ENCODE measurements at places on chromosomes 5 and 9.

- H3K4me1 ChIP-seq, result no peaks in the 10 kb centered on the region
- H3K4me3 ChIP-seq, result no peak overlapping the region
- no peak for DNase-seq
- H3K27ac ChIP-seq, result no peak overlapping the region
Observed at GRCh38 chr9:100911273-100911672, 117.3 kb upstream of the PLPPR1 start.

GRCh38 chr5:72464071-72464470, 43.1 kb downstream of the ZNF366 start:
- peak; percentile 59 for DNase-seq
- H3K27ac ChIP-seq, result peak overlapping the region; percentile 80
- H3K27me3 ChIP-seq, result no peaks in the 10 kb centered on the region
- peaks cover 38% of the 10 kb centered on the region for H3K4me1 ChIP-seq
- peak overlapping the region; percentile 44 for H3K4me3 ChIP-seq

- H3K27ac ChIP-seq, result no peak overlapping the region
- DNase-seq, result no peak
- no peaks in the 10 kb centered on the region for H3K36me3 ChIP-seq
Observed at GRCh38 chr5:54981928-54982327, 3.5 kb downstream of the ESM1 start.

- no peaks in the 10 kb centered on the region for H3K36me3 ChIP-seq
- no peak for DNase-seq
- no peaks in the 10 kb centered on the region for H3K4me1 ChIP-seq
Observed at GRCh38 chr5:156835905-156836304, 14.2 kb upstream of the PPP1R2B start.

DNA sequence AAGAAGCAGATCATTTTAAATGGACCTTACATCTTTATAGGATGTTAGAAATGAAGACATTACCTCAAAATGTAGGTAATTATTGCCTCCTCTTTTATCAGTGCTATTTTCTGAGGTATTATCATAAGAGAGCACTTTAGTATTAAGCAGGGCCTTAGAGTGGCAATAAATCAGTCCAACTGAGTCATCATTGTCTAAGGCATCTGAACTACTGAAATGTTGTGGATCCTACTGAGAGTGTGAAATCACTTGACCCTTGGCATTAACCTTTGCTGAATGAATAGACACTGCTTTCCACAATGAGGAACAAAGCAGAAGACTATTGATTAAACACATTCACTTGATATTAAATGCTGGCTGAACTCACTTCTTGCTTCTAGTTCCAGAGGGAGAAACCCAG, 224.6 kb upstream of the ARRDC3 start:
- no peaks in the 10 kb centered on the region for H3K4me1 ChIP-seq
- no peak overlapping the region for H3K27ac ChIP-seq
- no peaks in the 10 kb centered on the region for H3K27me3 ChIP-seq
- DNase-seq, result no peak
- H3K36me3 ChIP-seq, result no peaks in the 10 kb centered on the region

- H3K36me3 ChIP-seq, result no peaks in the 10 kb centered on the region
- no peak overlapping the region for H3K27ac ChIP-seq
- no peak for DNase-seq
- H3K27me3 ChIP-seq, result peaks cover 34% of the 10 kb centered on the region
- H3K4me1 ChIP-seq, result peaks cover 20% of the 10 kb centered on the region
Observed at GRCh38 chr5:84385705-84386104, 1.0 kb upstream of the EDIL3 start.

- no peaks in the 10 kb centered on the region for H3K4me1 ChIP-seq
- H3K27me3 ChIP-seq, result no peaks in the 10 kb centered on the region
- no peak overlapping the region for H3K27ac ChIP-seq
- H3K36me3 ChIP-seq, result peaks cover 4% of the 10 kb centered on the region
Observed at GRCh38 chr9:85995599-85995998, 54.7 kb downstream of the NAA35 start.

DNA sequence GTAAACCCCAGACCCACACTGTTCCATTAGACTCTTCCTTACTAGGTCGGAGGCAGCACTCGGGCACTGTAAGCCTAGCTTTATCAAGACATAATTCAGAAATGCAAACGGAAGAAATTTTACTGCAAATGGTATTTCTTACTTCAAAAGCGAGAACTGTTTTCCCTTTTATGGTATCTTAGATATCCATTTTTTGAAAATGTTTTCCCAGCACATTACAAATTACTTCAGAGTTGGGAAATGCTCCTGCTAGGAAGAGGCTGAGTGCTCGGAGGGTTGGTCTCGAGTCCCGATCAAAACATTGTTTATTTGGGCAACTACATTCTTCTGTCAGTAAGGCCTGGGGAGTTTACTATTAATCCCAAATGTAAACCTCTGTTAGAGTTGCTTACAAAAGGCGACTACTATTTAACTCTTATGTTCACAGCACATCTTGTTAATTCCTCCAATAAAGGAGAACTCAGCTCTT, 332.9 kb downstream of the CWC27 start:
- H3K36me3 ChIP-seq, result no peaks in the 10 kb centered on the region
- no peaks in the 10 kb centered on the region for H3K27me3 ChIP-seq
- no peak overlapping the region for H3K27ac ChIP-seq
- H3K4me3 ChIP-seq, result no peak overlapping the region
- peaks cover 30% of the 10 kb centered on the region for H3K4me1 ChIP-seq

DNA sequence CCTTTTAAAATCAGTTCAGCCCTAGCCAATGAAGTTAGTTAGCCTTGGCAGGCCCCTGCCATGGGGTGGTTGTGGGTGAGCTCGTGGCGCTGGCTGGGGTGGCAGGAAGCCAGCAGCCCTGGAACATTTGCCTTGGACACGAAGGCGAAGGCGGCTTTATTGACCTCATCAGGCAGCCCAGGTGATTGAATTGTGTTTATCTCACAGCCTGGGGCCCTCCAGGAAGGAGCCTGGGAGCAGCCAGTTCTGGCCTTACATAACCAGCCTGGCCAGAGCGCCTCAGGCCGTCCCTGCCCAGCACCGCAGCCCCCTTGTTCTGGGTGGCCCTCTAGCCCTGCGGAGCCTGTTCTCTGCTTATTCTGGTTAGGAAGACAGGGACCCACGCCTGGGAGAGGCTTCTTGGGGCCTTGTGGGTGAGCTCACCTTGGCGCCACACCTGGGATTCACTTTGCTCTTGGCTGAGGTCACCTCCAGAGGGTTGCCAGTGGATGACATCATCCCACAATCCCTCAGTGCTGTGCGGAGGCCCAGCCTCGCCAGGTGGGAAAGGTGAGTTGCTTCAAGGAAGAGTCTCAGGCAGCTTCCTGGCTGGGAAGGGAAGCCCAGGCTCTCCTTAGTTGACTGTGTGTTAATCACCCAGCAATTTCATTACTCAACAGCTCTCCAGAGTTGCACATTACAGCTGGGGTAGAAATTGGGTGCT, 54.4 kb upstream of the RPL26L1 start:
- H3K27ac ChIP-seq, result peak overlapping the region; percentile 100
- H3K4me3 ChIP-seq, result no peak overlapping the region
- H3K36me3 ChIP-seq, result peaks cover 14% of the 10 kb centered on the region
- peaks cover 57% of the 10 kb centered on the region for H3K4me1 ChIP-seq
- peak; percentile 100 for DNase-seq

DNA sequence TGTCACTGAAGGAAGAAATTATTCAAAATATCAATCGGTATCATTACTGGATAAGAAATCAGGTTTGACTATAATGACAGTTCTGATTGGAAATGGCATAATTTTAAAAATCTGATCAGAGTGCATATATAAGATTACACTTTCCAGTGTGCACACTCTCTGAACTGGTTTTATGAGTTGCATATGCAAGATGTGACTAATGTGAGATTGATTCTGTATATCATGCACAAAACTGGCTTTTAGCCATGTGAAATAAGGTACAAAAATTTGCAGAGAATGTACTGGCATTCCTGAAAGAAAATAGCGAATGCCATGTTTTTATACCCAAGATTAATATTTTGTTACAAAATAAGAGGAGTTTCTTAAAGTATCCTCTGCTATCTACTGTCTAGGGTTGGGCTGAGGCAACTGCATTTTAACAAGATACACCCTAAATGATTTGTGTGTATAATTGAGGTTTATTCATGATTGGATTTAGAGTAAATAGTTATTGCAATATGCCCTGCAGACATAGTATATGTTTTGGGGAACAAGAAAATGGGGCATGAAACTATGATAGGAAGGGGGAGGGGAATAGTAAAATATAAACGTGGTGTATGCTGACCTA, 70.7 kb downstream of the LNPEP start:
- H3K27me3 ChIP-seq, result no peaks in the 10 kb centered on the region
- DNase-seq, result no peak
- H3K27ac ChIP-seq, result no peak overlapping the region
- H3K4me1 ChIP-seq, result no peaks in the 10 kb centered on the region
- no peak overlapping the region for H3K4me3 ChIP-seq

- H3K36me3 ChIP-seq, result no peaks in the 10 kb centered on the region
- H3K4me3 ChIP-seq, result no peak overlapping the region
- no peaks in the 10 kb centered on the region for H3K4me1 ChIP-seq
Observed at GRCh38 chr5:68593211-68593671, 377.7 kb downstream of the PIK3R1 start.

GRCh38 chr9:73167614-73168013, 15.9 kb downstream of the ANXA1 start:
- H3K27me3 ChIP-seq, result no peaks in the 10 kb centered on the region
- no peak overlapping the region for H3K27ac ChIP-seq
- H3K4me3 ChIP-seq, result no peak overlapping the region
- DNase-seq, result no peak

DNA sequence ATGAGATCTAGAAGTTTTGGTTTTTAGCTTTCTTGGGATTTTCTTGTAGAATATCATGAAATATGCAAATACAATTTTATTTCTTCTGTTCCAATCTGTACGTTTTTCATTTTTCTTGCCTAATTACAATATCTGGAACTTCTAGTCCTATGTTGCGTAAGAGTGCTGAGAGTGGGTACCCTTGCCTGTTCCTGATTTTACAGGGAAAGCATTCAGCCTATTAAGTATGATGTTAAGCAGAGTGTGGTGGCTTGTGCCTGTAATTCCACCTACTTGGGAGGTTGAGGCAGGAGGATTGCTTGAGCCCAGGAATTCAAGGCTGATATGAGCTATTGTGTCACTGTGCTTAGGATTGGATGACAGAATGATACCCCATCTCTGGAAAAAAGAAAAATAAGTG, 210.2 kb upstream of the ITGA1 start:
- no peak overlapping the region for H3K4me3 ChIP-seq
- H3K27me3 ChIP-seq, result no peaks in the 10 kb centered on the region
- no peaks in the 10 kb centered on the region for H3K36me3 ChIP-seq
- H3K4me1 ChIP-seq, result no peaks in the 10 kb centered on the region
- no peak for DNase-seq

GRCh38 chr5:126464016-126464415, 40.8 kb downstream of the GRAMD2B start:
- H3K4me3 ChIP-seq, result no peak overlapping the region
- H3K27me3 ChIP-seq, result no peaks in the 10 kb centered on the region
- peaks cover 4% of the 10 kb centered on the region for H3K4me1 ChIP-seq
- no peak for DNase-seq
- H3K36me3 ChIP-seq, result peaks cover 20% of the 10 kb centered on the region
- H3K27ac ChIP-seq, result no peak overlapping the region

GRCh38 chr5:149781612-149782011, 51.5 kb downstream of the PPARGC1B start:
- no peak for DNase-seq
- peaks cover 16% of the 10 kb centered on the region for H3K4me1 ChIP-seq
- H3K36me3 ChIP-seq, result no peaks in the 10 kb centered on the region
- no peaks in the 10 kb centered on the region for H3K27me3 ChIP-seq

- H3K4me1 ChIP-seq, result no peaks in the 10 kb centered on the region
- H3K4me3 ChIP-seq, result no peak overlapping the region
- H3K36me3 ChIP-seq, result no peaks in the 10 kb centered on the region
- H3K27ac ChIP-seq, result no peak overlapping the region
- no peak for DNase-seq
Observed at GRCh38 chr9:36911037-36911436, 123.0 kb downstream of the PAX5 start.

DNA sequence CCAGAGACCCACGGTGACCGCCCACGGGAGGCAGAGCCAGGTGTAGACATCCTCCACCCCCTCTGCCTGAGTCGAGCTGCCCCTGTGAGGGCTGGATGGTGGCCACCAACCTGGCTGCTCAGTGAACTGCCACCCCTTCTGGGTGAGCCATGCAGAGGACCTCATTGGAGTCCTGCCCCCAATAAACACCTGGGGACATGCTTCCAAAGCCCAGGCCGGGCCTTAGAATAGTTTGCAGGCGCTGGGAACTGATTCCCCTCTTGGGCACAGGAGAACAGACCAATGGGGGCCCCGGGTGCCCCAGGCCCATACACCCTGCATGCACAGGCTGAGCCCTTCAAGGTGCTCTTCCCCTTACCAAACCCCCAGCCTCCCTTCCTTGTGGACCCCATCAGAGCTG, 38.1 kb upstream of the GFPT2 start:
- H3K4me3 ChIP-seq, result no peak overlapping the region
- no peaks in the 10 kb centered on the region for H3K4me1 ChIP-seq
- no peaks in the 10 kb centered on the region for H3K27me3 ChIP-seq
- no peak overlapping the region for H3K27ac ChIP-seq
- no peaks in the 10 kb centered on the region for H3K36me3 ChIP-seq
- DNase-seq, result no peak

- no peak overlapping the region for H3K4me3 ChIP-seq
- no peaks in the 10 kb centered on the region for H3K27me3 ChIP-seq
- no peaks in the 10 kb centered on the region for H3K36me3 ChIP-seq
- H3K27ac ChIP-seq, result no peak overlapping the region
- DNase-seq, result peak; percentile 30
Observed at GRCh38 chr5:37272511-37272910, 23.3 kb upstream of the CPLANE1 start.

GRCh38 chr9:134532084-134532483, 109.5 kb upstream of the COL5A1 start:
- DNase-seq, result no peak
- no peak overlapping the region for H3K4me3 ChIP-seq
- H3K36me3 ChIP-seq, result no peaks in the 10 kb centered on the region
- no peak overlapping the region for H3K27ac ChIP-seq
- no peaks in the 10 kb centered on the region for H3K4me1 ChIP-seq

DNA sequence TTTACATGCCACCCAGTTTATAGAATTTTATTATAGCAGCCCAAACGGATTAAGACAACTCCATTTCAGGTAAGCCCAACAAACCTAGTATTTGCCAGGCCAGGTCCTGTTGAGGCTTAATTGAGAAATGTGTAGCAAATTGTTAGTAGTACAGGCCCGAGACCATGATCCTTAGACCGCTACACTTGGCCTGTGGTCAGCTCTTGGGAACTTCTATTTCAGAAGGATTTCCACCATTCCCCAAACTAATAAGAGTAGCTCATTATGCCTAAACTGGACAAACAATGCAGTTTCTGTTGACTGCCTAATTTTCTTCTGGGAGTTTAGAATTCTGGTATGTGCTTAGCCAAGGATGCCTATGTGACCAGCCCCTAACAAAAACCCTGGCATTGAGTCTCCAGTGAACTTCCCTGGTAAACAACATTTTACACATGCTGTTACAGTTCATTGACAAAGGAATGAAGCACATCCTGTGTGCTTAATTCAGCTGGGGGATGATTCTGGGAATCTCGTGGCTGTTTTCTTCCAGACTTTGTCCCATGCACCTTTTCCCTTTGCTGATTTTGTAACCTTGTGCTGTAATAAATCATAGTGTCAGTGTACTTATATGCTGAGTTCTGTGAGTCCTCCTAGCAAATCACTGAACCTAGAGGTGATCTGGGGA, 5.6 kb upstream of the GPX3 start:
- H3K4me3 ChIP-seq, result no peak overlapping the region
- H3K36me3 ChIP-seq, result no peaks in the 10 kb centered on the region
- DNase-seq, result no peak
- no peak overlapping the region for H3K27ac ChIP-seq
- no peaks in the 10 kb centered on the region for H3K4me1 ChIP-seq
